Activated CD4-positive, alpha-beta T cell treated with anti-CD3 and anti-CD28 coated beads, Interleukin-2, amount 10 ng/mL, durations not matched to agents 24 days and 14 days (primary cell): ENCODE measurements at places on chromosomes 6 and 20. TPM values are rescaled to one million over a fixed set of nuclear protein-coding genes. Genes with fewer than 3 reads are reported as not detected.

Gene GJA10
- total RNA-seq, result not detected in 2 replicates

Gene COX4I2
- not detected in 2 replicates for total RNA-seq

Gene TBC1D32
- total RNA-seq, result 7.6 and 8.1 TPM in 2 replicates

Gene DLK2
- 1.6 and 2.0 TPM in 2 replicates for total RNA-seq

Gene FOXA2
- not detected in 2 replicates for total RNA-seq

Gene MEI4
- total RNA-seq, result not detected in 2 replicates

Gene CST4
- not detected in 2 replicates for total RNA-seq

Gene SAMD10
- 34.4 and 37.5 TPM in 2 replicates for total RNA-seq

Gene LAMA2
- 0.47 and 0.64 TPM in 2 replicates for total RNA-seq

Gene TCP11
- total RNA-seq, result not detected in 2 replicates

Gene RBL1
- total RNA-seq, result 50.9 and 52.7 TPM in 2 replicates

Gene GSTA3
- not detected in 2 replicates for total RNA-seq

Gene ENPP3
- 1.4 and 2.3 TPM in 2 replicates for total RNA-seq

Gene TRAPPC3L
- not detected in 2 replicates for total RNA-seq

Gene ZSCAN23
- 1.2 and 2.8 TPM in 2 replicates for total RNA-seq

DNA sequence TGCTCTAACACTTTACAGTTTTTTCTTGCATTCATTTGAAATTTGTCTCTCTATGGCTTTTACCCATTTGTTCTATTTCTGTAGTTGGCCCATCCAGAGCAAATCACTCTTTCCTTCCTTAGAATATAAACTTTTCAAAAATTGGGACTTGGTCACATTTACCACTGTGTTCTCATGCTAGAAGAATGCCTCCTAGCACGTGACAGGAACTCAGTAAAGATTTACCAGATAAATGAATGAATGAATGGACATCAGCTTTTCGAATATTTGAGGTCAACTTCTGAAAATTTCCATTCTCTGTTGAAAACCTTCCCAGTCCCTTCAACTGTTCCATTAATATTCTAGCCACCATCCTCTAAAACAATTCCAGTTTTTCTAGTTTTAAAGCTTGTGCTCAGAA, 294.5 kb downstream of the CD83 start:
- no peak for DNase-seq

DNA sequence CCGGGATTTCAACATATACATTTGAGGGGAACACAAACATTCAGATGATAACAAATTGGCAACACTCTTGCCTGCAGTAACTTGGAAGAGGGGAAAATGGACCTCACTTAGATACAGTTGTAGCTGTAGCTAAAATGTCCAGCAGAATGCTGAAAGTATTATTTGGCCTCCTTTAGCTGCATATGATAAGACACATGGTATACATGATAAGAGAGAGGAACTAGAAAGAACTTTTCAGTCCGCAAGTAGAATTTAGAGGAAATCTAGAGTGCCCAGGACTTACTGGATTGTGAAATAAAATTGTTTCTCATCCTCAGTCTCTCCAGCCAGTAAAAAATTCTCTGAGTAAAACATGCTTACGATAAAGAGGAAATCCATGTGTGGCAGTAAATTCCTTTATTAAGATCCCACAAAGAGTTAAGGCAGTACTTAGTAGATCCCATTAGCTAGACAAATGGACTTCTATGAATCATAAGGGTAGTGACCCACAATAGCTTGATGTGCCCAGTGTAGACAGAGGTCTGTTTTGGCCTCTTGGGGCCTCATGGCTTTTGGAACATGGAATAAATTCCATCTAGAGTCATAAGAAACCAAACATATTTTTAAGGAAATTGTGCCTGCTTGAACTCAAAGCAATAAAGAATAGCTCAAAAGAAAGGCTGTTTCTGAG, 87.9 kb upstream of the RBM24 start:
- DNase-seq, result no peak

- DNase-seq, result peak; percentile 95
Observed at GRCh38 chr6:24720131-24720603, 1.2 kb upstream of the C6orf62 start.

DNA sequence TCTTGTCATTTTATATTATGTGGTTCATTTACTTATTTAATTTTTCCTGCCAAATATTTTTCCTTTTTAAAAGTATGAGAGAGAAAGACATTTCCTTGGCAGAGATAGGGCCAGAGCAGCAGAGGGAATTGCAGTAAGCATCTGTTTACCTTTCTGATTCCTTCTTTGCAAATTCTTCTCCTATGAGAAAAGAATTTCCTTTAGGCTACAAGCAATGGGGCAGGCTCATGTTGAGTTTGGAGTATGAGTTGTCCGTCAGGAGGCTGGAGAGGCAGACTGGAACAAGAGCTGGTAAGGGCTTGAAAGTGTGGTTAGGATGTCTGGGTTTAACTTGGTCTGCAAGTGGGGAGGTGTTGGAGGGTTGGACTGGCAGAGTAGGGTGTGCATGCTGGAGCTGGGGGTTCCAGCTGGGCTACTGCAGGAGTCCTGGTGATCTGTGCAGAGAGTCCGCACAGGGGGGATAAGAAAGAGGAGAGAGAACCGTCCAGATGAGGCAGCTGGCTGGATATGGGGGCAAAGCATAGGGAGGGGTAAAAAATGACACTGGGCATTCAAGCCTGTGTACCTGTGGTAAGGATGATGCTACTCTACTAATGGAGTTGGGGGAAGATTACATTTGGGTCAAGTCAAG, 19.7 kb downstream of the TIAM2 start:
- no peak for DNase-seq

- DNase-seq, result no peak
Observed at GRCh38 chr6:166743406-166744222, 116.6 kb upstream of the RPS6KA2 start.

GRCh38 chr6:90386399-90387382, 90.0 kb upstream of the BACH2 start:
- no peak for DNase-seq

GRCh38 chr20:34473262-34473883, 42.8 kb upstream of the DYNLRB1 start:
- peak; percentile 76 for DNase-seq

- DNase-seq, result no peak
Observed at GRCh38 chr6:112457886-112458285, 110.8 kb downstream of the RFPL4B start.

DNA sequence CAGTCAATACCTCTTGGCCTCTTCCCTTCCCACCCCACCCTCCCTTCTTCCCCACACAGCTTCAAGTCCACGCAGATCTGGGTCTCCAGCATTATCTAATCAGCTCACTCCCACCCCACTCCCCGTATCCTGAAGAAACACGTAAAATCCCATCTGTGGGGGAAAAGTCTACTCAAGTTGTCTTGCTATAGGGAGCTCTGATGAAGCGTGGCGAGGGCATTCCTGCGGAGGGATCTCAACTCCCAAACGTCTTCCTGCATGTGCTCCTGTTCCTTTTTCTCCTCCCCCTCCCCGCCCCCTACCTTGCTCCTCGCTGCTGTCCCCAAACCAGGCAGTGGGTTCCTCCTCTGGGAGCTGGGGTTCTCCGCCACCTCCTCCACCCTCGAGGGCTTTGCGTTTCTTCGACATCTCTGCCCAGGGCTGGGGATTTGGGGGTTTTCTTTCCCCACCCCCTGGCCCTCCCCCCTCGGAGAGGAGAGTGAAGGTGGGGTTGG, 181.8 kb downstream of the TBXT start:
- DNase-seq, result no peak

DNA sequence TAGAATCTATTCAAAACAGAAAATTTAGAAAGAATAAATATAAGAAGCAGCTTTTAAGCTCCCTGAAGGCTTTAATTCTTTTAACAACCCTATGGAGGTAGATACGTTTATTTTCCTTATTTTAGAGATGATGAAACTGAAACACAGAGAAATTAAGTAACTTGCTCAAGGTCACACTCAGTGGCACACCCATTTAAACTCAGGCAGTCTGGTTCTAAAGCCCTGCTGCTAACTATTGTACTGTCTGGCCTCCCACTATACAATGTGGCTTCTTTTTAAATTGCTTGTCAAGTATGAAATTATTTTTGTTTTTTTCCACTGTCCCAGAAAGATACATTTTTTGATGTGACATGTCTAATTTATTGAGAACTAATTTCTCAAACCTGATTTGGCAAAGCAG, 55.7 kb downstream of the FAM217A start:
- peak; percentile 57 for DNase-seq

- no peak for DNase-seq
Observed at GRCh38 chr20:37892001-37892400, 10.9 kb upstream of the VSTM2L start.

- DNase-seq, result no peak
Observed at GRCh38 chr6:63140692-63141318, 70.5 kb upstream of the FKBP1C start.

DNA sequence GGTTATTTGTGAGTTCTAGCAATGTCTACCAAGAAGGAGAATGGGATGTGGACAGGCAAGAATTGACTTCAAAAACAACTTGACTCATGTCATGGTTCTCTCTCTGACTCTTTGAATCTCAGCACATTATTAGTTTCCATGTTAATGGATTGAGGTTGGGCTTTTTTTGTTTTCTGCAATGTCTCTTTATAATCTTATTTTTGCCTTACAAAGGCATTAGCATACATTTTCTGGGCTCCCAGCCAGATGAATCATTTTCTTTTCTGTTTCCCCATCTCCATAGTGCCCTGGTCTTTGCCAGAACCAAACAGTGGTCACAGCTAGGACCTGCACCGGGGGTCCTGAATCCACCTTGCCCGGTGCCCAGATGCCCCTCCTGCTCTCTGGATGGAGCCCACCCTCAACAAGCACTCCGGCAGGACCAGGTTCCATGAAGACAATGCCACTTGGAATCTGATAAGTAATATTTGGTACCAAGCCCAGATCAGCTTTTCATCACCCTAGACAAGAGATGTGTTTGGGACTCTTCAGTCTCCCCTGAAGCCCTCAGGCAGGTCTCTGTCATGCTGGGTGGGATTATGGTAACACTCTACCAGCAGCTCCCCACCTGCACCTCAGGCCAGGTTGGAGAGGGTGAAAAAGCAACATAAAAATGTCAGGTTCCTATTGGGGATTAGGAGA, 266.7 kb upstream of the SULF2 start:
- no peak for DNase-seq

DNA sequence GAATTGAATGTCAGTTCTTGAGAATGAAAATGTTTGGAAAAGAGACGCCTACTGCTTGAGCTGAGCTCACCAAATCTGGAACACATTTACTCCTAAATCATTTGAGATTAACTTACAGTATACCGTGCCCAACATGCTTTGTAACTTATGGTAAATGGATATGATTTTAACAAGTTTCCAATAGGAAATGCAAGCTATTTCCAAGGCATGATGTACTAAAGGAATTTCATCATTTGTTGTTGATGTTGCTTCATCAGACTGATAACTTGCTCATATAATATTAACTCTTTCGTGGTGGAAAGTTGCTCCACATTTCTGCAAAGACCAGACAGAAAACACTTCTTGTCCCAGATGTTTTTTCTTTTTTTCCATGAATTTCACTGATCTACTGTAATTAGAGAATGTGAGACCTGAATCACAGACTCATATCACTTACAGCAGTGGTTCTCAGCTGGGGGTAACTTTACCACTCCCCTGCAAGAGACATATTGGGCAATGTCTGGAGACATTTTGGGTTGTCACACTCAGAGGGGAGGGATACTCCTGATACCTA, 116.6 kb upstream of the TRAF3IP2 start:
- no peak for DNase-seq

GRCh38 chr6:36444470-36444869, 1.7 kb downstream of the KCTD20 start:
- DNase-seq, result no peak

GRCh38 chr20:31675828-31676608, 38.3 kb downstream of the COX4I2 start:
- peak; percentile 93 for DNase-seq

DNA sequence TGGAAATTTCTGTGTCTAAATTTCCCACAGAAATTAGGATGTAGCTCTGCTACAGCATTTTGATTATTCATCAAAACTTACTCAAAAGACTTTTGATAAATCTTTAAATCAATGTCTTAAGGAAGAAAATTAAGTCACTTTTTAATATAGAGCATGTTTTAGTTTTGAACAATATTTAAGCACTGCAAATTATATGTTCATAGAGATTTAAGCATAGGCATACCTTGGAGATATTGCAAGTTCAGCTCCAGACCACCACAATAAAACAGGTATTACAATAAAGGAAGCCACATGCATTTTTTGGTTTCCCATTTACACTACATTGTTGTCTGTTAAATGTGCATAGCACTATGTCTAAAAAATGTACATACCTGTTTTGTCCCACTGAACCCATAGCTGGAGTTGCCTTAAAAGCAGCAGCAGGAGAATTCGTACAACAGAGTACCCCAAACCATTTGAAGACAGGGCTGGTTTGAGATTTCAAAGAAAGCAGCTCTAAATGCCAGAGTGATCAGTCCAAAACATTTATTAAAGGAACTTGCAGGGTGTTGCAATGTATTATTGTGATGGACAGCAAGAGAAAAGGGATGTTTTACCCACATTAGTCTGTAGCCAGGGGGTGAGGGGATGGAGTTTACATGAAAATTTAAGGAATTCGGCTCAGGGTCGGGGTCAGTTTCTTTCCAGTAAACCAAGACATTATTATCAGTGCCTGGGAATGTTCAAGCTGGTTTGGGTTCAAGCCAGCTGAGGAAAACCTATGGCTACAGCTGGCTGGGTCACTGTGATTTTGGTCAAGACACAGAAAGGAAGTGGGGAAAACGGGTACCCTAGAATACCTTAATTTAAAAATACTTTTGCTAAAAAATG, 6.3 kb upstream of the LOC128125822 start:
- no peak for DNase-seq

- DNase-seq, result peak; percentile 79
Observed at GRCh38 chr6:133951881-133952814, 876 bp upstream of the TBPL1 start.

GRCh38 chr6:42236030-42236429, 18.4 kb upstream of the MRPS10 start:
- DNase-seq, result no peak

- no peak for DNase-seq
Observed at GRCh38 chr6:143937668-143937970, 70.4 kb downstream of the PLAGL1 start.

DNA sequence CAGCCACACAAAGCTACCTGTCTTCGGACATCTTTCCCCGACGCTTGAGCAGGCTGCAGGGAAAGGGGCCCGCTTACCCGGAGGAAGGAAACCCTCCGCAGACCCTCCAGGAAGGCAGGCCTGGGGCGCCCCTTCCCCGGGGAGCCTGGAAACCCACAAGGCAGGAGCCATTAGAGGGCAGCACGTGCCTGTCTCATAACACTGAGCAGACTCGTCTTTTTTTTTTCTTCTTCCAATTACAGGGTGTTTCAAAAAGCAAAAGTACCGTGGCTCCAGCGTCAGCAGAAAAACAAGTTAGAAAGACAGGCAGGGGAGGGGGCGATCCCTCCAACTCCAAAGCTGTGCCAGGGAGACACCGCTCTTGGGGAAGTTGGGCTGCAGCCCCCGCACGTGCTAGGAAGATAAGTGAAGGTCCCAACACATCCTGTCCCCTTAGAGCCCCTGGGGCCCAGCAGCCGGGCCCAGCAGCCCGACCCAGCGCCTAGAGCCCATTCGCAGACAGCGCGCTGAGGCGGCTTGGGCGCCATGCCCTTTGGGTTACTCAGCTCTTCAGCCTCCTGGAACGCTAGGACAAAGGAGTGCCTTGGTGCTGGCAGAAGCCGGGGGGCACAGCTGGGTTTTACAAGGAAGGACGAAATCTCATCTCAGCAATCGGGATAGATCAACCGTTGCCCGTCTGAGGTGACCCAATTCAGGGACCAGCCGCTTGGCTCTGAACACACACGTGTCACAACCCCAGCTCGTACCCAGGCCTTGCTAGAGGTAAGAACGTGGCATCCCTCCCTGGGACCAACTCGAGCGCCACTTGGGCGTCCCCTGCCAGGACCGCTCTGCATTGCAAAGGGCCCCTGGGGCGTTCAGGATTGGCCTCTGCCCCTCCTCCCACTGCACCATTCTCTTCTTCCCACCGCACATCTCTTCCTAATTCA, 136.3 kb downstream of the LY86 start:
- DNase-seq, result peak; percentile 86
